Fibroblast of skin of abdomen (primary cell): ENCODE measurements at places on chromosomes 7 and 10.
A peak's percentile ranks its signal among the peaks of the same experiment; 100 is the strongest.

- DNase-seq, result no peak
Observed at GRCh38 chr7:768881-769504, 41.9 kb upstream of the PRKAR1B start.

DNA sequence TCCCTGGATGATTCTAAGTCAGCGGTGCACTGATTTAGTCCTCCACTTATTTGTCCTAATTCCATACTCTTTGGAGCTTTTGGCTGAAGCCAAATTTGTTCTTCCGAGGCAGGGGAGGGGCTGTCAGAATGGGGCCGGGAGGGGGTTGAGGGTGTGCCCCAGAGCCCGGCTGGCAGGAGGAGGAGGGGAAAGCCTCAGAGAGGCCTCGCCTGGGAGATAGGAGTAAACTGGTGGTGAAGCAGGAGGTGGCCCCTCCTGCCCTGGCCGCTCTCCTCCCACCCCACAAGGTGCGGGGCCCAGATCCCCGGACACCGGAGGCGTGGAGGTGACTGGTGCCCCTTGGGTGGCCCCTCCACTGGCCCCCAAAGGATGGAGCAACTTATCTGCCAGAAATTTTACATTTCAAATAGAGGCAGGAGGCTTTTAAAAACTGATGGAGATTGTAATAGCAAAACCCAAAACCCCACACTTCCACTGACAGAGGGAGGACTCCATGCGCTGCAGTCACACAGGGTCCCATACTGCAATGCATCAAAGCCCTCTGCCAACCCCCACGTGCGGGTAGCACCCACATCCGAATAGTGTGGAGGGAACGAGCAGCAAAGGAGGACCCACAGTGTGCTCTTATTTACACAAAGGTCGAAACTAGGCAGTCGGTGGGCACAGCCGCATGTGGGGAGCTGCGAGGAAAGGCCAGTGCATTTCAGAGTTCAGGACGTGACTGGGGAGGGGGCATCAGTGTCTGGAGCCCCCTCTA is 61.9 kb downstream of the CAMK2B start:
- no peak for DNase-seq

DNA sequence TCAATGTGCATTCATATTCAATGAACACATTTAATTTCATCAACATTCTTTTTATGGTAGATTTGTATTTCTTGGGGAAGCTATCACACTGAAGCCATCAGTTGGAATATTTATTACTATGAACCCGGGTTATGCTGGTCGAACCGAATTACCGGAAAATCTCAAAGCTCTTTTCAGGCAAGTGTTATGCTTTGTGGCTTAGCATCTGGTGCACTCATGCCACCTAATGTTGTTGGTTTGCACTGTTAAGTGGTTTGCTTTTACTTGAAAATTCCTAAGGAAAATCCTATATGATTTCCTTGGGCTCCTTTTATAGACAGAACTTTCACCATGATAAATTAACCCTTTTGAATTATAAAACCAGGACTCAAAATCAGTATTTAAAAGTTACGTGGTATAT is 147.9 kb downstream of the DNAH11 start:
- no peak for DNase-seq

GRCh38 chr10:100551738-100552137 is 16.0 kb downstream of the HIF1AN start:
- no peak for DNase-seq

GRCh38 chr10:14652067-14652466 is 122.6 kb downstream of the FAM107B start:
- DNase-seq, result no peak

DNA sequence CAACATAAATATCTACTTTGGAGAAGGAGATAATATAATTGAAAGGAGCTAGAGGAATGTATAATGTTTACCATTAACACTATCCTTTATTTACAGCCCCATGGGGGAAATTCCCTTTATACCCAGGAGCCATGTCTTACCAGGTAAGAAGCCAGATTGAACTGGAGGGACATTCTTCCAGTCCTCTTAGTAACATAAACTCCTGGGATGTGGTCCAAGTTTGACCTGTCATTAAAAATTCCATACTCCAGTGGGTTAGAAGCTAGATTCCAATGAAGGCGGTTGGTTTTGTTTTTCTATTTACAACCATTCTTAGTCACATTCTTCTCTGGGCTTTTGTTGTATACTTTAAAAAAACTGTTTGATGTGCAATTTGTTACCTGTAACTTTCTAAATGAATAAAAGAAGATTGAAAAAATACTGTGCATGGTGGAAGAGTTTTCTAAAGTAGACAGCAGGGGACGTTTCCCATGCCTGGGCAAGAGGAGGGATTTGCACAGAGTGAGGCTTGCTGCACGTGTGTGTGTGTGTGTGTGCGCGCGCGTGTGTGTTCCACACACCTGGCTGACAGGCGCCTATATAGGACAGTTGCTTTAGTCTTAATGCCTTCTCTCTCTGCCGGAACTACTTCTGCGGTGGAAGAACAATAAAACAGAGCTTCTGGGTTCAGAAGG is 2.0 kb downstream of the PLCE1 start:
- peak; percentile 62 for DNase-seq

DNA sequence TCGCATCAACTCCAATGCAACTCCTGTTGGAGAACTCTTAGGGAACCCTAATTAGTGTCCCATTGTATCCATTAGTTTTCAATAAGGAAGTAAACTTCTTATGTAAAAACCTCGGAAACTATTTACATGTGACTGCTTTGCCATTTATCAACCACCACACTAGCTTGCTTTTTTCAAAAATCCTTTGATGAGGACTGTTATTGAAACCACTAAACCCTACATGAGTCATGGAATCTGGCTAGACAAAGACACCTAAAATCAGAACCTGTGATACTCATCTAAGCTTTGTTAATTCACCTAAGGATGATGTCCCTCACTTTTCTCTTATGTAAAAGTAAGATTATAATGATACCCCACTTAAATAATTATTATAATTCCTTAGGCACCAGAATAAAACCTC is 414.1 kb upstream of the ETV1 start:
- DNase-seq, result peak; percentile 7

GRCh38 chr10:92502296-92502808 is 71.5 kb downstream of the IDE start:
- DNase-seq, result peak; percentile 7

DNA sequence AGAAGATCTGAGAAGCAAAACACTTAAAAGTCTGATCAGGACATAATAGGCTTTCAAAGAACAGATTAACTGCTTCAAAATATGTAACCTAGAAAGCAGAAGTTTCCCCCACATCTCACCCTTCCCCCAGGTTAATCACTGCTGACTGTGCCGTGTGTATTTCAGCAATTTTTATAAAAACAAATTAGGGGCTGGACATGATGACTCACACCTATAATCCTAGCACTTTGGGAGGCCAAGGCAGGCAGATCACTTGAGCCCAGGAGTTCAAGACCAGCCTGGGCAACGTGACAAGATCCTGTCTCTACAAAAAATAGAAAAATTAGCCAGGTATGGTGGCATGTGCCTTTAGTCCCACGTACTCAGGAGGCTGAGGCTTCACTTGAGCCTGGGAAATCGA is 67.6 kb upstream of the GATA3 start:
- DNase-seq, result peak; percentile 36

DNA sequence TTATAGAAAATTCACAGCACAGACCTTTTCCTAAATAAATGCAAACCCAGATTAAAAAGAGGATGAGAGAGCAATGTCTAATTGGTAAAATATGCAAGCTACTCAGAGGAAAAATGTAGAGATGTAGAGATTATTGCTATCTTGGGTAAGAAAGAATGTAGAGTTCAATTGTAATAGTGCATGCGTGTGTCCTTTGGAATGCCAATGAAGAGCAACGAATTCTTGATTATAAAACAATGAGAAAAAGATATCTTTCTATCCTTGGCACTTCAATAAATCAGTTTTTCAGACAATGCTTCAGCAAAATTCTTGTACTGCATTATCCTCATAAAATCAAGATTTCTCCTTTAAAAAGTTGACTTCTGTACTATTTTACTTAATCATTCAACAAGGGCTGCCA is 50.9 kb downstream of the SEMA3D start:
- DNase-seq, result peak; percentile 92

- DNase-seq, result peak; percentile 83
Observed at GRCh38 chr7:132226046-132226956, 350.0 kb downstream of the PLXNA4 start.

DNA sequence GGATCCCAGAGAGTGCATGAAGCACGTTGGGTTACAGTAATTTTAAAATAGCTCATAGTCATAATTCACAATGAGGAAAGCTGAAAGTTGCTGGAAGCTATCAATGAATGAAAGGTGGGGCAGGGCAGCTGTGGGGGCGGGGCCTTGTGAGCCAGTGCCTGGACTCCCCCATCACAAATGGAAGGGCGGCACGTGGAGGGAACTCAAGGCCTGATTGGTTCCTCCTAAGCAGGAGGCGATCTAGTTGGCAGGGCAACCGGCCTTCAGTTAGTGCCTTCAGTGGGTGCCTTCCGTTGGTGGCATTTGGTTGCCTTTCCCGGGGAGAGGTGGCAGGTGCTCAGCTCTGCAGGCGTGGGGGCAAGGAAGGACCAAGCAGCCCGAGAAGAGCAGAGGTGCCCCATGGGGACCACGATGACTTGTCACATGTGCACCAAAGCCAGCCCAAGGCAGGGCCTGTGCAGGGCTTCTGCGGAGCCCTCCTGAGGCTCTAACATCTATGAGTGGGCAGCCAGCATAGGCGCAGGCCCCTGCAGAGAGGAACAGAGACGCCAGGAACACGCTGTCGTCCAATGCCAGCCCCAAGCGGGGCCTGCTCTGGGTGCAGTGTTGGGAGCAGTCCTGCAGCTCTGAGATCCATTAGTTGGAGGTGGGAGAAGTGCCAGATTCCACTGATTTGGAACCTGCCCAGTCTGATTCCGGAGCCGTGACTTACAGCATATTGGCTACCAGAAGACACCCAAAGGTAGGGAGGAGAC is 59.8 kb upstream of the PDSS1 start:
- no peak for DNase-seq

DNA sequence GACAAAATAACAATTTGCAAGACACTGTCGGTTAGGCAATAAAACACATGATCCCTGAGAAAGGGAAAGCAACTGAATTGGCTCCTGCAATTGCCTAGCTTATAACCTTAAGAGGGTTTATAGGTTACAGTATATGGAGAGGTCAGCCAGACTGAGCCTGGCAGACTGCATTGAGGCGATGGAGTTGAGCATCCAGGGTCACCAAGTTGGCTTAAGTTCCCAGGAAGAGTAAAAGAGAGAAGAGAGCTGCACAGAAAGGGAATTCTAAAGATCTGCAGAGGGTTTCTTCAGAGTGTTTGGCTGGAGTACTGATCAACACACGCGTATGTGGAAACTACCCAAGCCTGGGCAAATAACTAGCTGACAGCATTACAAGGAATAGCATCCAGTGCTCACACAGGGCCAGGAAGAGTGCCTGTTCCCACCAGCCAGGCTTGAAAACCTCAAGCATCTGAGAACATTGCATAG is 11.2 kb downstream of the ANKMY2 start:
- DNase-seq, result no peak

DNA sequence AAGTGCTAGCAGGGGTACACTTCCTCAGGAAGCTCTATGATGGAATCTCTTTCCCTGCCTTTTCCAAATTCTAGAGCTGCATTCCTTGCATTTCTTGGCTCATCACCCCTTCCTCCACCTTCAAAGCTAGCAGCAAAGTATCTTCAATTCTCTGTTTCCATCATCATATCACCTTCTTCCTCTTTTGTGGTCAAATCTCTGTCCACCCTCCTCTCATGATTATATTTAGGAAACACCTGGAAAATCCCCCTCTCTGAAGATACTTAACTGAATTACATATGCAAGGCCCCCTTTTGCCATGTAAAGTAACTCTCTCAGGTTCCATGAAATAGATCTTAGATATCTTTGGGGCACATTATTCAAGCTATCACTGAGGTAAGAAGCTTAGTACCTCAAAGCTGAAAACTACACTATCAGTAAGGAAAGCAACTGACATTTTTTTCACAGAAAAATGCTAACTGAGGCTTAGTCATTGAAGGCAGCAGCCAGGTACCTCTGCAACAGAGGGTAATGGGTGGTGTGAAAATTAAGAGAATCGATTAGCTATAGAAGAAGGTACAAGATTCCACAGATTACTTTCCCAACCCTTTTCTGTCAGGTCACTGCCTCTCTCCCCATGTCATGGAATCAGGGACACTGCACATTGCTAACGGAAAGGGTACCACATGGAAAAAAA is 197.3 kb downstream of the MACC1 start:
- DNase-seq, result no peak

DNA sequence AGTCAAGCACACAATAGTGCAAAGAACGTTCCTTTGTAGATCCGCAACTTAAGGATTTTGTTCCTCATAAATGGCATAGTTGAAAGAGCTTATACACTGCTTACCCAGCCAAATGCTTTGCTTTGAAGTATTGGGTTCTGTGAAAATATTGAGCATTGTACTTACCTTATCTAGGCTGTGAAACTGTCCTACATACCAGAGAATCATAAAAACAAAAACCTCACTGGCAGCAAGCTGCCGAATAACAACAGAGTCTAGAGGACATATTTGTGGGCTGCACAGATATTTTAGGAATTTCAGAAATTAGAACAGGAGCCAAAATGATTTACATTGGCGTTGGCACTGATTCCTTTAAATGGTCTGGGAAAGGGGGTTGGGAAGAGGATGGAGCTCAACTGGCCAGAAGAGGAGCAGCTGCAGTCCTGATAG is 174.8 kb downstream of the RTKN2 start:
- peak; percentile 93 for DNase-seq

- DNase-seq, result no peak
Observed at GRCh38 chr7:27491534-27491933, 171.1 kb downstream of the HIBADH start.

DNA sequence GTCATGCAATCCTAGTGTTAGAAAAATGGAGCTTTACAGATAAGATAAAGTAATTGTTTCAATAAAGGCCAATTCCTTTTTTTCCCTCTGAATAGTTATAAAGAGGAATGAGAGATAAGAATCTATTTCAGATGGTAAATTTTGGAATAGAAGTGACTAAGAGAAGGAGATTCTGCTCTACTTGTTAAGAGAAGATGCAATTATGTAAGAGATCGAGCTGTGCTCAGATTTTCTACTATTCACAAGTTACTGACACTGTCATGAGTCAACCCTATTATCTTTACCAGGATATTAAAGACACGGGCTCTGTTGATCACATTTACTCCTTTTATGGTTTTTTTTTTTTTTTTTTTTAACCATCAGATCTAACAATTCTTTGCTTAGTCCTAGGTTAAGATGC is 511.3 kb downstream of the ARL4A start:
- DNase-seq, result no peak
